Bone marrow (tissue), 2 donors: ENCODE measurements at places on chromosomes 3 and 15.

DNA sequence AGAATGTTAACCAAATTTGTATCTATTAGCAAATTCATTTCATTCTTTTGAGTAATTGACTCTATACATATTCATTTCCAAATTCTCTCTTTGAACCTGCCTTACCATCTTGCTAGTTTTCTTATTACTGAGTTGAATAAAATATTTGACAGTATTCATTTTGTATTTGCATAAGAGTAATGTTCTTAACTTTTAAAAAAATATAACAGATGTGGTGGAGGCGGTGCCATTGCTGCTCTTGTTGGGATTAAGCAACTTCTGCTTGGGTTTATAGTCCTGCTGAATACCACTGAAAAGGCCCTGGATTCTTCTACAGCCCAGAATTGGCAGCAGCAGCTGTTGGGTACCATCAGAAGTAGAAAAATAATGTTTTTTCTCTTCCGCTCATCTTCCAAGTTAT lies 148.9 kb upstream of the PEX5L start:
- DNase-seq: no peak

GRCh38 chr15:29035336-29036285 lies 149.8 kb downstream of the APBA2 start:
- no peak for DNase-seq

GRCh38 chr15:61556037-61556648 lies 327.0 kb upstream of the RORA start:
- DNase-seq: no peak

- DNase-seq: no peak
Measured at GRCh38 chr3:66997560-66998112, 471 bp upstream of the KBTBD8 start.

DNA sequence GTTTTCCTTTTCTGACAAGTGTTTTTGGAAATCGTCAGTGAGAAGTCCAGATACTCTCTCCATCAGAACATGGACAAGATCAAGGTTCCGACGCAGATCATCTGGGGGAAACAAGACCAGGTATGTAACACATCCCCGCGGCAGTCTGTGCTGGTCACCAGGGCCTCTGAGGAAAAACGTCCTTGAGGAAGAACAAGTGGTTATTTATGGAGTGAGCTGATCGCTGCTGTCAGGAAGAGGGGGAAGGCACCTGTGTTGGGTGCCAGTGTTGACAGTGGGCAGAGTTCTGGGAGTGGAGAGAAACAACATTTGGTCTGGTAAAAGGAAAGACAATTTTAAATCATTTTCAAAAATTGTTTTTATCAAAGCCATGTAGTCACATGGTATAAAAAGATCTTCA lies 20.7 kb upstream of the RPP14 start:
- DNase-seq: no peak

- no peak for DNase-seq
Measured at GRCh38 chr15:78951841-78952238, 7.0 kb upstream of the CTSH start.

- no peak for DNase-seq
Measured at GRCh38 chr3:46368569-46368968, 2.2 kb upstream of the CCR5 start.

GRCh38 chr3:179921500-179921899 lies 115.2 kb downstream of the PEX5L start:
- no peak for DNase-seq

DNA sequence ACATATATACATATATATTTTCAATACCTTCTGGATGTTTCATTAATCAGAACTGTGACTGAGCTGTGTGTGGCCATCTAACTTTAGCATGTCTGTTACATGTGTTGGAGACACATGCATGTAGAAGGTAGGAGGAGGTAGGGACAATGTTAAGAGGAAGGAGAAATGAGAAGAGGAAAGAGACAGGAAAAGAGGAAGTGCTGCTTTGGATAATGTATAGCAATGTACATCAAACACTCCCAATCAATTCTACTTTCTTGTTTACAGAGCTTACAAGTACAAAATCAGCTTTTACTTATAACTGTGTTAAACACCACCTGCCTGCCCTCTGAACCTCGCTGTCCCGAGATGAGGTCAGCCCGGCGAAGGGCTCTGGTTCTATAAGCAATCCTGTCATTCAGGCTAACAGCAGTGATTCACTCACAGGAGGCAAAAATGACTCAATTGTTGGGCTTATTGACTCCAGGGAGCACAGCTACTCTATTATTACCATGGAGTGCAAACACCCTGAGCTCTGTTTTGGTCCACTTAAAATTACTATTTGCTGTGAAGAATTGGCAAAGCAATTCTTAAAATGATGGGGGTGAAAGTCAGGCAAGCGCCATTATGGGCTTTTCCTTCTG lies 188.9 kb downstream of the MEIS2 start:
- DNase-seq: no peak

- DNase-seq: no peak
Measured at GRCh38 chr15:75928680-75929608, 25.3 kb downstream of the FBXO22 start.

GRCh38 chr3:78799681-78800080 lies 968.1 kb downstream of the ROBO1 start:
- no peak for DNase-seq

GRCh38 chr15:27179789-27180188 lies 208.8 kb downstream of the GABRG3 start:
- no peak for DNase-seq

DNA sequence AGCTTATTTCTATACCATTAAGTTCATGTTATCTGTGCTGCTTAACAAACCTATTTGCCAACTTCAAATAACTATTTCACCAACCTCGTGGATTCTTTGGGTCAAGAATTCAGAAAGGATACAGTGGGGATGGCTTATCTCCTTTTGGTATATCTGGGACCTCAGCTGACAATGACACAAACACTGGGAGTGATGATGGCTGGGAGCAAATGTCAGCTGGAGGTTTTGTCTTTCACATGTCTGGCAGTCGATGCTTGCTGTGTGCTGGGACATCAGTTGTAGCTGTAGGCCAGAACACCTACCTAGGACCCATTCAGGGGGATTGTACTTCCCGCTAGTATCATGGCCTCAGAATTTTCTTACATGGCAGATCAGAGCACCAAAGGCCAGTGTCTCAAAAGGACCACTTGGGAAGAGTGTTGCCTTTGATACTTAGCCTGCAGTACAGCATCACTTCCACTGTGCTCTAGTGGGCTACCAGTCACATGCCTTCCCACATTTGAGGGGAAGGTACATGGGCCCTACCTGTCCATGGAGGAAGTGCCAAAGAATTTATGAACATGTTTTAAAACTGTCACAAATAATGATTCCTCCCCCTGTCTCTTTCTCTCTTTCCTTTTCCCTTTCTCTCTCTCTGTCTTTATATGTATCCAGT lies 23.7 kb upstream of the FAM98B start:
- DNase-seq: no peak

DNA sequence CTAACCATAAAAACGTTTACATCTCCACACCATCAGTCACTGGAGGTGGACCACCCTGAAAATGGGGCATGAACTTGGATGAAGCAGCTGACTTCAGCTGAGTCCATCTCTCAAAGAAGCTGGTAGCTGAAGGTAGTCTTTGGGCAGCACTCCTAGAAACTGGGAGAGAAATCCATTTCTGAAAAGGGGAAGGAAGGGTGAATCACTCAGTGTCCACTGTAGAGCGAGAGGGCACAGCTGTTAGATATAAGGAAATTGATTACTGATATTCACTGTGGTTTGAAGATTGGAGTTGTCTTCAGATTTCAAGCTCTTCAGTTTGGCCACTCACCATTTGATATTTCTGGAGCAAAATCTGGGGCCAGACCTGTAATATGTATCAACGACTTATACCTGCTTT lies 499.0 kb upstream of the UBE2E2 start:
- DNase-seq: no peak

DNA sequence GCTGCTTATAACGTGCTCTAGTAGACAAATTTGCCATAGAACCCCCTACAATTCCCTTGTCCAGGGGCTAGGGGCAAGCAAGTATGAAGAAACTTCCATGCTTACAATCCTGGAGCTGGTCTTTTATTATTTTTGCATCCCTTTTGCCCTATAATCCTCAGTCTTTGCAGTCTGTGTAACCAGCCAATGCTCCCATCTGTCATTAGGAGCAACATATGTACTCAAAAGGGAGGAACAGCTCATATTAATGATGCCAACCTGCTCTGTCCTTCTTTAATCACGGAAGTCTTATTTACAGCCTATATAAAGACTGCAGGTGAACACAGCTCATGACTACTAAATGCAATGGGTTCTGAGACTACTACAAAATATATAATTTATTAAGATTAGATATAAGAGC lies 263.3 kb downstream of the ZIC1 start:
- no peak for DNase-seq

DNA sequence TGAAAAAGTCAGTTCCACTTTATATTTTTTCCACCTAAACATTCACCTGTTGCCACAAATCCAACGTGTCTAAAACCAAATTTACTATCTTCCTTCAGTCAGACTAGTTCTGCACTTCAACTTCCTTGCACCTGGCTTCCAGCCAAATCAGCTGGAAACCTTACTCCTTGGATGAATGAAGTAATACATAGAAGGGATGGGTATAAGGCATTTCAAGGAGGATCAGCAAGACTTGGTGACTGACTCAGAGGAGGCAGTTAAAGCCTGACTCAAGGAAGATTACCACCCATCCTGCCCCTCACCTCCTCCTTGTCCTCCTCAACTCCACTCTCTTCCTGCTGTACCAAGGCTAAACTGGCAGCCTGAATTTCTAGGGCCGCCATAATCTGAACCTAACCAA lies 37.1 kb downstream of the QTRT2 start:
- DNase-seq: no peak

DNA sequence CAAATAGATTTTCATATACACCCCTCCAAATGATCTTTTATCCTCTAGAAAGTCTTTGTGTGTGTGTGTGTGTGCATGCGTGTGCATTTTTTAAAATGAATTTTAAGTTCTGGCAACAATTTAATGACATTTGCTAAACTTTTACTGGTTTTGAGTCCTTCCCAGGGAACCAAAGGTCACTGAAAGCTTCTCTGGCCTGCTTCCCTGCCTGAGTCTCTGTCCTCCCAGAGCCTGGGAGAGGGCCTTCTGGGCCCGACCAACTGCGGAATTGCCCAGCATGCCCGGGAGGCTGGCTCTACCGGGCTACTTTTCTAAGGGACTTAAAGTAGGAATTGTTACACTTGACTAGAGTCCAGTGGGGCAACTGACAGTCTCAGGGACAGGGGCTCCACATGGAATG lies 7.4 kb upstream of the RBPMS2 start:
- no peak for DNase-seq

GRCh38 chr3:14531856-14532395 lies 8.2 kb downstream of the GRIP2 start:
- DNase-seq: no peak

GRCh38 chr3:135238871-135239614 lies 444.0 kb downstream of the EPHB1 start:
- no peak for DNase-seq

GRCh38 chr3:8953313-8953712 lies 10.0 kb downstream of the RAD18 start:
- no peak for DNase-seq

- DNase-seq: no peak
Measured at GRCh38 chr3:23444386-23444785, 241.3 kb downstream of the UBE2E2 start.

- no peak for DNase-seq
Measured at GRCh38 chr15:51290720-51291119, 47.7 kb downstream of the CYP19A1 start.

- no peak for DNase-seq
Measured at GRCh38 chr3:150773616-150774192, 10.7 kb upstream of the SIAH2 start.

DNA sequence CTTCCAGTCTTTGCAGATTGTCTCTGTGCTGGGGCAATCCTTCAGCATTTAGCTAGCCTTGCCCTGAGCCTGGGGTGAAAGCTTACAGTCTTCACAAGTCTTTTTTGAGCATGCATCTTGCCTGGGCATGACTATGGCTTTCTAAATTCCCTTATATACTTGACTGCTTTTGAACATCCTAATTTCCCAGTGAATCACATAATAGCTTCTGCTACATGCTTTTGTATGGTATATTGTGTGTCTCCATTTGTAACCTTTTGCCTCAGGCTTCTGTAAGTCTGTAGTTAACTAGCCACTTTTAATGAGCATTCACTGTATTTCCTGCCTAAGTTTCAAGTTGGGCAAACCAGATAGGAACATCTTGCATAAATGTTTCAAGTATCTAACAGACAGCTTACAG lies 76.8 kb downstream of the CHCHD4 start:
- no peak for DNase-seq

GRCh38 chr3:188326111-188326510 lies 172.2 kb downstream of the LPP start:
- DNase-seq: no peak

- DNase-seq: no peak
Measured at GRCh38 chr3:50503504-50504342, at the start of gene CACNA2D2. Gene CACNA2D2 (minus strand): TSS chr3:50503634. CDS start chr3:50503423, 211 bp downstream.

- DNase-seq: no peak
Measured at GRCh38 chr3:25056803-25057351, 371.2 kb upstream of the RARB start.

- DNase-seq: no peak
Measured at GRCh38 chr3:25648925-25649830, 15.5 kb downstream of the TOP2B start.

- no peak for DNase-seq
Measured at GRCh38 chr15:28891588-28891987, 5.8 kb downstream of the APBA2 start.

GRCh38 chr3:90092994-90093393 lies 985.6 kb downstream of the EPHA3 start:
- no peak for DNase-seq

DNA sequence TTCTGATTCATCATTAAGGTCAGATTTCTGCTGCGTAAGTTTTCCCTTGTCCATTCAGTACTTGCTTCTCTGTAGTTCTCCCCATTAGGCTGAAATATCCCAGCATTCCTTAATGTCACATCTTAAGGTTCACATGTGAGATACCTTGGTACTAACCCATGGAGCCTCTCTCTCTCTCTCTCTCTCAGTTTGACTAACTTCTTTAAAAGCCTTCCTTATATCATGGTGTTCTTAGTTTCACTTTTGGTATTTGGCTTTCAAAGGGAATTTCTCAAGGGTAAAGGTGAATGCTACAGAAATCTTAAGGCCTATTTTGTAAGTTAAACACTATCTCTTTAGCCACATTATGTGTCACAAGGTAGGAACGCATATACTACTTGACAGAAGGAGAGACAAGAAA lies 427.3 kb upstream of the ZNF717 start:
- DNase-seq: no peak

DNA sequence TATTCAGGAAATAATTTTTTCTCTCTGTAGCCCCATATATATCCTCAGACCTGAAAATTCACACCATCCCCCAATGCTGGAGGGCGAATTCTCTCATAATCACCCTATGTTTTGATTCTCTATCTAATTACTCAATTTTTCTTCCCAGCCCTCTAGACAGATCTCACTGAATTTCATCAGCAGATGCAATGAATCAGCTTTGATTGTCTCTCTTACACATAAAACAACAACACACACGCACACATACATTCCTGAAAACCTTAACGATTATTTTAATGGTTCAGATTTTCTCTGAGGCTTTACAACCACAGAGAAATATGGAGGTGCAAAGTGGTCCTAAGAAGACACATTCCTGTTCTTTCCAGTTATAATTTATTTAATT lies 11.1 kb downstream of the RBMS3 start:
- DNase-seq: no peak

GRCh38 chr3:31840252-31840651 lies 140.8 kb downstream of the OSBPL10 start:
- no peak for DNase-seq

- no peak for DNase-seq
Measured at GRCh38 chr15:63218100-63218808, 28.8 kb downstream of the RAB8B start.

GRCh38 chr3:64909757-64910467 lies 222.1 kb upstream of the ADAMTS9 start:
- no peak for DNase-seq
